ENCODE measurements at places on chromosomes 5 and 9.

DNA sequence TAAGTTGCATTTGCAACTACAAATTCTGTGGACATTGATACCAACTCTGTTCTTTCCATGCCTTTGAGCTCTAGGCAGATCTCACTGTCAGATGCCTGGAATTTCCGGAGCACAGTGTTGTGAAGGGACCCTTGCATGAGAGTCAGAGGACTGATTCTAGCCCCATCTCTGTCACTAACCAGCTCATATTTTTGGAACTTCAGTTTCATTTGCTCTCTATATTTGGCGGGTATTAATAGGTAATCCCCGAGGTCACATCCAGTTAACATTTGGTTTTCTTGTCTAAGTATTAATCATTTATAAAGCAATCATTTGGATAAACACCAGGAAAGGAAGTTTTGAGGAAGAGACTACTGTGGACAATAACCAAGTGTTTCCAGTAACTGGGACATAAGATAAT is 115.7 kb downstream of the MAN2A1 start:
- DNase-seq, result no peak

DNA sequence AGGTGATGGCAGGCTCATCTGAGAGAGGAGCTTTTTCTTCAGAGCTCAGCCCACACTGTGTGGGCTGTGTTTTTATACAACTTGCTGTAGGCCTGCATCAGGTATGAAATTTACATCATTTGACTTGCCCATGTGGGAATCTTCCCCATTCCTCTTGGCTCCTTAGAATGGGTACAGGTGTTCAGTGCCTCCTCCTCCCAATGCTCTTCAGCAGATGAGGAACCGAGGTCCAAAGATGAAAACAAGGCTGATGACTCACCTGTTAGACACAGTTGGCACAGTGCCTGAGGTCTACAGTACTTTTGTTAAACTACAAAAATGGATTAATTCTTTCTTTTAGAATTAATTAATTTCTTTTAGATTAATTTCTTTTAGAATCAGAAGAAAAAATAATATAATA is 20.8 kb downstream of the PAPPA start:
- no peak for DNase-seq

- DNase-seq, result no peak
Measured at GRCh38 chr5:84603568-84604185, 219.0 kb upstream of the EDIL3 start.

GRCh38 chr5:96714450-96714849 is 52.3 kb downstream of the CAST start:
- DNase-seq, result no peak

- DNase-seq, result no peak
Measured at GRCh38 chr5:158277276-158277675, 418.3 kb upstream of the CLINT1 start.

DNA sequence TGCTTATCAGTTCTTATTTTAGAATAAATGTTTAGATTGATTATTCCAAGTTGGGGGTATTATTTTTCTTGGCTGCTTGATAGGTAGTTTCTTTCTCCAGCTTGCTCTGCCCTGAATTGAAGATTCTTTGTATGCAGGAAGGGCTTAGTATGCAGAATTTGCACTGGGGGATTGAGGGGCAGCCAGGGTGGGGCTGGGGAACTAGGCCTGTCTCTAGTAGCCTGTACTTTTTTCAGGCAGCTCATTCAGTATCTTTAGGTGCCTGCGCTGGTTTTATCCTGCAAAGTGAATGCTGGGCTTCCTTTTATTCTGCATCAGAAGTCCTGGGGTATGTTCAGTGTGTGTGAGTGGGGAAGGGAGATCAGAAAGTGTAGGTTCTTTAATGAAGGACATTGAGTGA is 228.3 kb upstream of the ELL2 start:
- DNase-seq, result no peak

- no peak for DNase-seq
Measured at GRCh38 chr9:126276056-126276728, 50.4 kb upstream of the MVB12B start.

- no peak for DNase-seq
Measured at GRCh38 chr5:65722575-65723403, 784 bp downstream of the NLN start.

DNA sequence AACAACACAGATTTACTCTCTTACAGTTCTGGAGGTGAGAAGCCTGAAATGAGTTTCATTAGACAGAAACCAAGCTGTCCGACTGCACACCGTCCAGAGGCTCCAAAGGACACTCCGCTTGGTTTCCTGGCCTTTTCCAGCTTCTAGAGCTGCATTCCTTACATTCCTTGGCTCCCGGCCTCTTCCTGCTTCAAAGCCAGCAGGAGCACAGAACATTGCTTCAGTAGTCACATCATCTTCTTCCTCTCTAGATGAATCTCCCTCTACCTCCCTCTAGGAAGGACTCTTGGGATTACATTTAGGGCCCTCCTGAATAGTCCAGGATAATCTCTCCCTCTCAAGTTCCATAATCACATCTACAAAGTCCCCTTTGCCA is 213.3 kb downstream of the CDK5RAP2 start:
- no peak for DNase-seq

- no peak for DNase-seq
Measured at GRCh38 chr5:148970876-148971275, 92.0 kb downstream of the SH3TC2 start.

DNA sequence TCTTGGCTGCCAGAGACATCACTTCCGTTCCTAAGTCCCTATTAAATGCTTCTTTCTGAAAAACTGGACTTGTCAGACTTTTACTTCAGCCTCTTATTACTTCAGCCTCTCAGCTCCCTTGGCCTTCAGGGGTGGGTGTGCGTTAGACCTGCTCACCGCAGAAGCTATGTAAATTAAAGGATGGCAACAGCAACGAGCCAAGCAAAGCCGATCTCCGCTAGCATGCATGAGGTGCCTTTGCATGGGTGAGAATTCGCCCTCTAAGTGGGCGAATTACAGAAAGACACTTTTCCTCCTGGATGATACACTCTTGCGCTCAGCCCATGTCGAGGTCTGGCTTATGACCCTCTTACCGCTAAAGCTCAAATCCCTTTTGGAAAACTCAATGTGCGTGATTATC is 10.9 kb upstream of the IL3 start:
- DNase-seq, result no peak

- no peak for DNase-seq
Measured at GRCh38 chr5:159971931-159972461, 36.9 kb upstream of the TTC1 start.

DNA sequence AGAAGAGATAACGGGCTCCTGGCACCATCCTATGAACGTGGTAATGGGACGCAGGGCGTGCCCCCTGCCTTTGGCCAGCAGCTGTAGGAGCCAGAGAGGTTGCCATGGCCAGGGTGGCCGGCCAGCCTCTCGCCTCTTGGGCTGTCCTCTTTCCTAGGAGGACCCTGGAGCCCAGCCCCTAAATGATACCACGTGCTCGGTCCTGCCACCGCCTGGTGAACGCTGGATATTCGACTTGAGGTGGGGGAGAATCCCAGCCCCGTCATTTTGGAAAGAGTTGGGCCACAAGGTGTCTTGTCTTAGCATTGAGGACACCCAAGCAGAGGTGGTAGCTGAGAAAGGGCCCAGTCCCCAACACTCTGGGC is 391 bp upstream of the NRG2 start:
- DNase-seq, result no peak

GRCh38 chr9:122498883-122499288 is 11.7 kb upstream of the OR1J2 start:
- DNase-seq, result no peak

- no peak for DNase-seq
Measured at GRCh38 chr5:180114304-180115003, 42.9 kb upstream of the RNF130 start.

- no peak for DNase-seq
Measured at GRCh38 chr5:143977891-143978461, 166.0 kb downstream of the HMHB1 start.
